ENCODE measurements at places on chromosomes 3 and 15.

GRCh38 chr3:137121704-137122314 lies 164.0 kb downstream of the IL20RB start:
- no peak for DNase-seq

- DNase-seq, result no peak
These were observed 49.5 kb upstream of the MBNL1 start for GRCh38 chr3:152219216-152219615.

DNA sequence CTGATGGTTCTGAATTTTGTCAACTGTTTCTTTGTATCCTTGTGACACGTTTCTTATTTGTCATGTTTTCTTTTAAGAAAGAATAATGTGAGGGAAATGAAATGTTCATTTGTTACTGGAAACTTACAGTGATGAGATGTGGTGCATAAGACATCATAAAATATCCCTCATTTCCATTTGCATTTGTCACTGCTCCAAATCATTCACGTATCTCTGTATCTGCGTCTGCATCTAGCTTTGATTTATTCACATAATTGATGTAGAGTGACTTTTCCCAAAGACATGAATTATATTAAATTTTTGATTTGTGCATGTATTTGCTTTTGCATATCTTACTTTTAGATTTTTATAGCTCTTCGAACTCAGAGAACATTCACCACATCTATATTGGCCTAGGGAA lies 66.8 kb downstream of the CHL1 start:
- no peak for DNase-seq

- no peak for DNase-seq
These were observed 542 bp upstream of the UBAP1L start for GRCh38 chr15:65115542-65115941.

- no peak for DNase-seq
These were observed 128.5 kb downstream of the CHSY1 start for GRCh38 chr15:101123222-101123910.
